T-helper 17 cell (primary cell): ENCODE measurements at places on chromosomes 7 and 10.

DNA sequence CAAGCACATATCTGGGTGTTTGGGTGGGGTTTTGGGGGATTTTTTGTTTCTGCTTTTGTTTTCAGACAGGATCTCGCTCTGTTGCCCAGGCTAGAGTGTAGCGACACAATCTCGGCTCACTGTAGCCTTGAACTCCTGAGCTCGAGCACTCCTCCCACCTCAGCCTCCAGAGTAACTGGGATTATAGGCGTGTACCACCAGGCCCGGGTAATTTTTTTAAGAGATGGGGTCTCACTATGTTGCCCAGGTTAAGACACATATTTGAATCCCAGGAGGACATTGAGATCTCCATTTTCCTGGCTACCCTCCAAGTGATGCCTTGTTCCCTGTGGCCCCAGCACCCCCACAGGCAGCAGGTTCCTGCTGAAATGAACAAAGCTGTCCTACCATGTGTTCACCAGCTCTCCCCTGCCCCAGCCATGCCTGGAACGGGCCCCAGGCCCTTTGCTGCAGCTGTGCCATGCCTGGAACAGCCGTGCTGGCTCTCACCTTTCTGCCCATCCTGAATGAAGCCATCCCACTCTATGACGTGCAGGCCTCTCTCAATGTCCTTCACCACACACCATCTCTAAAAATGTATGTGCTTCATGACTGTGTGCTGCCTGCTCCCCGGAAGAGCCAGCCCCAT lies 55.0 kb upstream of the DNAAF5 start:
- no peak for DNase-seq

GRCh38 chr7:26147030-26147429 lies 5.0 kb upstream of the NFE2L3 start:
- no peak for DNase-seq

DNA sequence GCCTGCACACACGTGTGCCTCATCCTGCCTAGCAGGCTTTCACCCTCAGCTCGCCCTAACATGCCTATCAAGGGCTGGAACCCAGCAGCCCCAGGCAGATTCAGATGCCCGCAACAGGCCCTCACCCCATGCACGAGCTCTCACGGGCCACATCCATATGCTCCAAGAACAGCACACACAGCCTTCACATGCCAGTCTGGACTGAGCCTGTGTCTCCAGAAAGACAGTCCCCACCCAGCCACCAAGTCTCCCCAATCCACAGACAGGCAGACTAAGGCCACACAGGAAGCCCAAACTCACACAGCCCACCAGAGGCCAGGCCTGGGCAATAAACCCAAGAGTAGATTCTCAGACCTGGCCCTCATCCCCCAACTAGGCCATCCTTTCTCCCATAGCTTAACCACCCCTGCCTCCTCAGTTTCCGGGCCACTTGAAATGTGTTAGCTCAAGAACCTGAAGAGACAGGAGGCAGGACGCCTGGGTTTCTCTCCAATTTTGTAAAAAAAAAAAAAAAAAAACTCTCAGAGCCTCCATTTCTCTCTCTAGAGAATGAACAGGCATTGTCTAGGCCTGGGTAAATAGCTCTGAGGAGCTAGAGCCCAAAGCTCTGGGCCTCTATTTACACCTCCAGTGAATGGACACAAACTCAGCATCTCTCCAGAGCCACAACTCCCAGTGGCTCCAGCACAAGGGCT lies 6.8 kb downstream of the LDB1 start:
- no peak for DNase-seq

GRCh38 chr7:144656965-144657517 lies 178.8 kb downstream of the TPK1 start:
- no peak for DNase-seq

- no peak for DNase-seq
Observed at GRCh38 chr10:59885430-59886134, 20.8 kb downstream of the CCDC6 start.

GRCh38 chr7:2124604-2125345 lies 108.0 kb downstream of the MAD1L1 start:
- no peak for DNase-seq

DNA sequence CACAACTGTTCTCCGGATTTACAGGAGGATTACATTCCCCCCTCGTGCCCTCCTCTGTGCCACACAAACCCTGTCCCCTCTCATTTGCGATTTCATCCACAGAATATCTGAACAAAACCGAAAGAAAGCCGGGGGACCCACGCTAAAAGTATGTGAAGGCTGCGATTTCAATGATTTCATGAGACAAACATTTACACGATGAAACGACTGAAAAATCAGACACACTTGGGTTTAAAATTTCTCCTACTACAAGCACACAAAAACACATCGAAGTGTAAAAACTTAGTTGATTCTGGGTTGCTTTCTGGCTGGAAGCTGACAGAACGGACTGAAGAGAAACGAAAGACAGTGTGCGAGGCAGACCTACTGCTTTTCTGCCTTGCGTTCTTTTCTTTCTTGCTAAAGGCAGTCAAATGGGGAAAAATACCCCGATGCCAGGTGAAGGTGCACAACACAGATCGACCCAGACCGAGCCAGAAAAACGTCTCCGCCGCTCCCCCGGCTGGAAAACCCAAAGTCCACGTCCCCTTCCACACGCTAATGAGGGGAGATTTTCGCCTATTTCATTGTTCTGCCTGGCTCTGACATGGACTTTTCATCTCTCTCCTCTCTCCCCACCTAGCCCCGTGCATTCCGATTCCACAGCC lies 1.2 kb downstream of the HIPK2 start:
- peak; percentile 11 for DNase-seq

DNA sequence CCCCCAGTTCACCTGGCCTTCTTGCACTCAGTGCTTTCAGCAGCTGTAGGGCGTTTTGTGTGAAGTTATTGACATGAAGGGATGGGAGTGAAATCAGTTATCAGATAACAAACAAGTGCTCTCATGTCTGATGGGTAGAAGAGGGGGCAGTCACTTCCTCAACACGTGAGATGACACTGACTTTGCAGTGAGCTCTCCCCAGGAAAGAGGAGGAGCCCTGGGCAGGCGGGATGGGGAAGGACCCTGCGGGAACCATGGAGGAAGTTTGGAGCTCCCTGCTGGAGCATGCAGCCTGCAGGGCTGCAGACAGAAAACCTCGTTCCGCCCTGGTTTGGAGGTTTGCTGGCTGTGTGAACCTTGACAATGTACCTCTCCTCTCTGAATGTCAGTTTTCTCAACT lies 38.7 kb downstream of the GPR26 start:
- DNase-seq = no peak

DNA sequence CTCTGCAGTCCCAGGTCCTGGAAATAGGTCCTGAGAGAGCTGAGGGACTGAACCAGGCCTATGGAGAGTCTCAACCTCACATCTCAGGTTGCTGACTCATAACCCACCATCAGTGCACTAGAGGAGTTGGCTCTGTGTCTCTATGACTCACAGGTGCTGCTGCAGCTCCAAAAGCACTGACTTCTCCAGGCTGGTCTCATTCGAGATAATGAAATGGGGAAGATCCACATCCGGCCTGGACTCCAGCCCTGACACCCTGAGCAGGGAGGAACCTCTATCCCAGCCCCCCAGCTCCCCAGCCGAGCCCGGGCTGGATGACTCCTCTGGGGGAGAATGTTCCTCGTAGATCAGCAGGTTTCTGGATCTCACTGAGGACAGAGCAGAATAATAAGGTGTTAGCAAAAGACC lies 35.5 kb upstream of the DGKI start:
- DNase-seq = no peak

DNA sequence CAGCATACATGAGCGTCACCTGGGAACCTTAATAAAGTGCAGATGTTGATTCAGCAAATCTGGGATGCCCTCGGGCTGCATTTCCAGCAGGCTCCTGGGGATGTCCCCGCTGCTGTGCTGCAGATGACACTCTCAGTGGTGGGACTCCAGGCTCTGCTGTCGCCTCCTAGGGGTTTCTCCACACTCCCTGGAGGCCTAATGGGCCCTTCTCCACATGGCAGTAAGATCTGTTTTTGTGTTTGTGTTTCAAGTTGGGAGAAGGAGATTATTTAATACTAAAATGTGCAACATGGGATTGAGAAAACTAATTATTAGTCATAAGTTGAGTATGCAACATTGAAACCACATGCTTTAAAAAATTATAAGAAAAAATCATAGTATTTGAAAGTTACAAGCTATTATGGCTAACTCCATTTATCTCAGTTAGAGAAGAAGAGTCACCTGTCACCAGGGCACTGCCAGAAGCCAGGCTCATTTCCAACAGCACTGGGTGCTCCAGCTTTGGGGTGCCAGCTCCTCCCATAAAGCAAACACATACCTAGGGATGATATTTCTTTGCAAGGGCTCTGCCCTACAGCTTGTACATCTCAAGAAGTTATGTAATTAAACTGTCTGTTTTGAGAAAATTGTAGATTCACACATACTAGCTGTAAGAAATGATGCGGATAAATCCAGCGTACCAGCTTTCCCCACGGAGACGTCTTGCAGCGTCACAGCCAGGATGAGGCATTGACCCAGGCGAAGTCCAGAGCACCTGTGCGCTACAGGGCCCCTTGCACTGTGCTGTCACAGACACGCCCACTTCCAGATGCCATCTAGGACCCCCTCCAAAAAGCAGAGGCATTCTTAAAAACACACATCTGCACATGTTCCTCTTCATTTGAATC lies 106.4 kb downstream of the EGFR start:
- no peak for DNase-seq

GRCh38 chr10:12838995-12839927 lies 162.3 kb downstream of the CCDC3 start:
- DNase-seq = no peak

DNA sequence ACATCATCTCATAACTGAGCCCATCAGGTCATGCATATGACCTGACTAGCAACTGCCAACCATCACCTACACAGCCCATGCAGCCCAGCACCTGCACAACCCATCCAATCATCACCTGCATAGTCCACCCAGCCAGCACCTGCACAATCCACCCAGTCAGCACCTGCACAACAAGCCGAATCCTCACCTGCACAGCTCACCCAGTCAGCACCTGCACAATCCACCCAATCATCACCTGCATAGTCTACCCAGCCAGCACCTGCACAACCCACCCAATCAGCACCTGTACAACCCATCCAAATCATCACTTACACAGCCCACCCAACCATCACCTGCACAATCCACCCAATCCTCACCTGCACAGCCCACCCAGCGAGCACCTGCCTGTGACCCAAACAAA lies 33.4 kb upstream of the WDFY4 start:
- DNase-seq = no peak

GRCh38 chr7:135275971-135276580 lies 42.4 kb downstream of the STRA8 start:
- no peak for DNase-seq

DNA sequence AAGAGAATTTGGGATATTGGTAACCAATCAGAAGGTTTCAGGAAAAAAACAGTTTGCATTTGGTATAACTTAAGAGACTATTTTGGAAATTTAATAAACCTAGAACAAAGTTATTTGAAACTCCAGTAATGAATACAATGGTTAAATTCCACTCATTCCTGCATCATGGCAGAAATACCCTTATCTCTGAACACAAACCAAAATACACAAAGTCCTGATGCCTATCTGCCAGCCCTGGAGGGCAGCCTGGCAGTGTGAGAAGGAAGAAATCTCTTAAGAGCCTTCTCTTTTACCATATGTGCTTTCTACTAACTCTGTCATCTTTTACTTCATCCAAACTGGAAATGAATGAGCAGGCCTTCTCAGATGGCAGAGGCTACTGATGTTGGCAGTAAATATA lies 147.1 kb upstream of the LYZL1 start:
- no peak for DNase-seq

- no peak for DNase-seq
Observed at GRCh38 chr7:1418505-1419309, 40.6 kb downstream of the MICALL2 start.

- DNase-seq = no peak
Observed at GRCh38 chr7:143042159-143042789, 9.9 kb upstream of the OR6V1 start.

- no peak for DNase-seq
Observed at GRCh38 chr10:9274206-9274755, 1219.8 kb downstream of the GATA3 start.

DNA sequence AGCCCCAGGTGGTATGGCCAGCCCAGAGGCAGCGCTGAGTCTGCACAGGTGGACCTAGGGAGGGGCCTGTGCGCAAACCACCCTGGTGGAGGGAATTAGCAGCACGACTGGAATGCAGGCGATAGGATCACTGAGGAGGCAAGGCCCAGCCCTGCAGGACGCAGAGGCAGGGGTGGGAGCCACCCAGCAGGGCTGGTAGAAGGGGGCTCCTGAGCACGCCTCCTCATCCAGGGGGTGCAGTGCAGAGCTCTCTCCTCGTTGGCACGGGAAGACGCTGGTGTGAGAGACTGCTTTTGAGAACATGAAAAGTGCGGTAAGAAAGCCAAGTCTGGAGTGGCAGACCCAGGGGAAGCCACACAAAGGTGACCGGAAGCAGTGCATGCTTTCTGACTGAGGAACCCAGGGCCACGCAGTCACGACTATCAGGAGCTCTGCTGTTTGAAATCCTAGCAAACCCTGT lies 6.0 kb downstream of the FXYD4 start:
- DNase-seq = no peak

GRCh38 chr7:37918526-37918925 lies 1.9 kb upstream of the SFRP4 start:
- no peak for DNase-seq

DNA sequence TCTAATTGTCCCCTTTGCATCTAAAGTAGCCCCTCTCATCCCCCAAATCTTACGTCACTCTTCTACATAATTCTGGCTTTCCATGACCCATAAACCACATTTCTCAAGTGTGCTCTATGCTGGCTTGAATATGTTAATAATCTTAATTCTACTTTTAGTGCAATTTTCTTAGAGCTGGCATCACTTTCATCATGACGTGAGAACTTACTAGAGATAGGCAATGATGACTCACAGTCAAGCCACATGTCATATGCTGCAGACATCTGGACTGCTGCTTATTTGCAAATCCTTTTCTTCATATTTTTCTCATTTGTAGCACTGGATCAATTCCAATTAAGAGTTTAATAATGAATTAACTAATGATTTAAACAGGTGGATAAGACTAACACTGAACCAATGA lies 260.7 kb upstream of the PRKCQ start:
- DNase-seq = no peak

- DNase-seq = no peak
Observed at GRCh38 chr10:102753718-102754117, 10.0 kb downstream of the WBP1L start.

GRCh38 chr10:27601503-27601902 lies 97.4 kb downstream of the RAB18 start:
- no peak for DNase-seq

DNA sequence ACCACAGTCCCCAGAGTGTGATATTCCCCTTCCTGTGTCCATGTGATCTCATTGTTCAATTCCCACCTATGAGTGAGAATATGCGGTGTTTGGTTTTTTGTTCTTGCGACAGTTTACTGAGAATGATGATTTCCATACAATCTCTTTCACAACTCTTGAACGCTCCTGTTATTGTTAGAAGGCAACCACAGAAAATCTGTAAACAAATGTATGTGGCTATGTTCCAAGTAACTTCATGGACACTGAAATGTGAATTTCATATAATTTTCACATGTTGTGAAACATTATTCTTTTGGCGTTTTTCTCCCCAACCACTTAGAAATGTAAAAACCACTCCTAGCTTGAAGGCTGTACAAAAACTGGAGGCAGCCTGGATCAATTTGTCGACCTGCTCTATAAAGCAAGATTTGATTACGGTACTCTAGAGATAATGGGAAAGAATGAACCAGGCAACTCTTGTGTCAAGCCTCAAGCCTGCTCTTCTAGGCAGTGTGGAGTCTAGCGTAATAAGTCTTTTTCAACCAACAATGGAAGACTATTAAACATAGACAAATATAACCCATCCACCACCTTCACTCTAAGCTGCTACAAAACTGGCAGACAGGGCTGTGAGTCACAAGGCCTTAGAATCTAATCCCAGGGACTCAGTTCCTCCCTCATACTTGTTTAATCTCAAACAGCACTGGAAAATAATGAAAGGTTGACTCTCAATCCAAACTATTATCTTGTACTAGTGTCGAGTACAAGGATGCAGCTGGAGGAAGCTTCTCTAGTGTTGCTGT lies 22.7 kb downstream of the ARL3 start:
- no peak for DNase-seq
